ENCODE measurements at places on chromosomes 3 and 15. TPM values are rescaled to one million over a fixed set of nuclear protein-coding genes. Genes with fewer than 3 reads are reported as not detected.

Gene RGMA
- 17.4 TPM for total RNA-seq

Gene MUC4
- total RNA-seq = not detected

Gene RABL3
- 26.6 TPM for total RNA-seq

Gene CFAP91
- 17.4 TPM for total RNA-seq

Gene SOX2
- total RNA-seq = 0.23 TPM

Gene LTK
- 0.30 TPM for total RNA-seq

Gene CBLB
- 40.5 TPM for total RNA-seq

Gene ATP13A5
- not detected for total RNA-seq

Gene CCDC12
- total RNA-seq = 37.9 TPM

Gene XIRP1
- 0.11 TPM for total RNA-seq

Gene CHRFAM7A
- total RNA-seq = 0.69 TPM

Gene CP
- total RNA-seq = 2.7 TPM

Gene KLHL40
- not detected for total RNA-seq

Gene SNX22
- 0.35 TPM for total RNA-seq

Gene INKA1
- 4.4 TPM for total RNA-seq

Gene ERICH6
- not detected for total RNA-seq

Gene CHRM5
- not detected for total RNA-seq

Gene ITGB5
- 47.6 TPM for total RNA-seq

Gene APEH
- 90.9 TPM for total RNA-seq

Gene ACTC1
- 0.59 TPM for total RNA-seq

Gene MORC1
- 0.18 TPM for total RNA-seq

Gene DYNLT2B
- total RNA-seq = 7.7 TPM

Gene CEP70
- total RNA-seq = 62.8 TPM

Gene AGBL1
- under 0.01 TPM for total RNA-seq

Measured in ovary (tissue), 10 donors.